ENCODE measurements at places on chromosomes 6 and 20.

DNA sequence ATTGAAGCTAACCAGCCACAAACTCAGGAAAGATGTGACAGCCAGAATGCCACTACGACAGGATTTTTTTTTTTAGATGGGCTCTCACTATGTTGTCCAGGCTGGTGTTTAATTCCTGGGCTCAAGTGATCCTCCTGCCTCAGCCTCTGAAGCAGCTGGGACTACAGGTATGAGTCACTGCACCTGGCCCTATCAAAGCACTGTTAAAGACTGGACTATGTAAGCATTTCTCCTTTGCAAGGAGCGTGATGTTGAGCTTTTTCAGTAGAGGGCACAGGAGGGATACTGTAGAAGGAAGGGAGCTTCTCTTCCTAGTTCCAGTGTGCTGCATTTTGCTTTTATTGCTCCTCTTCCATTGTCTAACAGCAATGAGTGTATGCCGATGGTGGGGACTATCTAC lies 35.8 kb downstream of the ZBTB9 start:
- no peak for DNase-seq

DNA sequence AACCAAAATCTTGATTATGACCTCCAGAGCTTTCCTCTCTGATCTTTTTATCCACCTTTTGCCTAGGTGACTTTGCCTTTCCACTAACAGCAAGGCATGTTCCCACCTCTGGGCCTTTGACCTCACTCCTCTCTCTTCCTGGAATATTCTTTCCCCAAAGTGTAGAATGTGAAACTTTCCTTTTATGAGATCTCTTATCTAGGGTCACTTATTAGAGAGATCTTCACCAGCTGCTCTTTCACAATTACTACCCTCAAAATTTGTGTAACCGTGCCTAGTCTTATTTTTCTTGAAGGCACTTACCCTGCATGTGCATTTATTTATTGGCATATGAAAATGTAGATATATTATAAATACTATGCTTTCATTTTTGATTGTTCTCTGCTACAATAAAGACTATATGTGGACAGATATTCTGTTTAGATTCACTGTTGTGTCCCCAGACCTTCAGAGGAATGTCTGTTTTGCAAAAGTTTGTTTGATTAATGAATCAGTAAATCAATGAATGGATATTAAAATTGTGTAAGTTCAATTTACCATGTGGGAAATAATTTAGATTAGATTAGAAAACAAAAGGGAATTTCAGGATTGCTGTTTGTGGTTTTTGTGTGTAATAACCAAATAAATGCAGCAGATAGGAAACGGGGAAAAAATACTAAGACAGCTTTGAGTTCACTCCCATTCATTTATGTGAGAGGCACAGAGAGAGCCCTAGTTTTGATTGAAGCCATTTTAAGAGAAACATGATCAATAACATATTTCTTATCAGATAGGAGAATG lies 207.0 kb downstream of the ADGB start:
- no peak for DNase-seq

DNA sequence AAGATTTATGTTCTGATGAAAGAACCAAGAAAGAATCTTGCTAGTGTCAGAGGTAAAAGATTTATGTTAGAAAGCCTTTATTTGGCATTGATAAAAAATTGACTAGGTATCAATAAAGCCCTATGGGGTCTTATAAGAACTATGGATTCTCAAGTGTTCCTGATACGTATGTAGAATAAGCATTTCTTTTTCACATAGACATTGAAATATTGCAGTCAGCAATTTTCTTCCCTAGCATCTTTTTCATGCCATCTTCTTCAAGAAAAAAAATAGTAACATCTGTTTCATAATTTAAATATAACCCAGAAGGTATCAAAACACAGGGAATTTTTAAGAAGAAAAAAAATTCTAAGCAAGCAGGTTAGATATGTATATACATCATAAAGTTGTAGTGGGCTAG lies 230.6 kb downstream of the CENPW start:
- no peak for DNase-seq

- DNase-seq = no peak
These were observed 425.4 kb upstream of the RNF217 start for GRCh38 chr6:124536842-124537191.

Data from stimulated activated CD4-positive, alpha-beta T cell treated with anti-CD3 and anti-CD28 coated beads, Interleukin-12 subunit alpha, Interleukin-12 subunit beta, amount 100 ng/mL, for 48 hours (primary cell).